ENCODE measurements at places on chromosomes 2 and 18.

DNA sequence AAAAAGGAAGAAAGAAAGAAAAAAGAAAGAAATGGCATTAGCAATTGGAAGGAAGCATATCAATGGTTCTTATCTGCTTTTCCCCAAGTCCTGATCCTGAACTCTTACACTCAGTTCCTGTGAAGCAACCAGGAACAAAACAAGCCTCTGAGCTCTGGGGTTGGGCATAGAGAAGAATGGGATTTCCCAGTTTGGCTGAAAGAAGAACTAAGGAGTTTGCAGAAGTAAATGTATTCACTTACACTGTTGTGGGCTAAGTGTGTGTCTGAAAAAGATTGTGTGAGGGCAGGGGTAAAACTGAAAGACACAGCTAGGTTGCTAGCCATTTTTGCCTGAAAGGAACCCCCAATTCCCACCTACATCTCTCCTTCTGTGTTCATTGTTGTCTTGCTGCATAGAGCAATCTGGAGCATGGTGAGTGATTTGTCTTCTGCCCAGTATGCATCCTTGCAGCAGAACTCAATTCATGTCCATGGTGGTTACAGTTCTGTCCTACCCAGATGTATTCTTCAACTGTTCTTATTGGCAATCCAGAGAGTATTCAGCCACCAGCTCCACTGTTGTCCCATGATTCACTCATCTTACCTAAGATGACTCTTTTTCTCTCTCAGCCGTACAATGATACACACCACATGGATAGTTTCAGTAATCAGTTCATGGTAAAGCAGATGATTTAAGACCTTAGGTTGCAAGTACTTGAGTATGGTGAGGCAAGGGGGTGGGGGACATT is 348.7 kb downstream of the ARHGAP15 start:
- no peak for DNase-seq

- no peak for DNase-seq
Observed at GRCh38 chr18:1053331-1054315, 149.0 kb downstream of the ADCYAP1 start.

DNA sequence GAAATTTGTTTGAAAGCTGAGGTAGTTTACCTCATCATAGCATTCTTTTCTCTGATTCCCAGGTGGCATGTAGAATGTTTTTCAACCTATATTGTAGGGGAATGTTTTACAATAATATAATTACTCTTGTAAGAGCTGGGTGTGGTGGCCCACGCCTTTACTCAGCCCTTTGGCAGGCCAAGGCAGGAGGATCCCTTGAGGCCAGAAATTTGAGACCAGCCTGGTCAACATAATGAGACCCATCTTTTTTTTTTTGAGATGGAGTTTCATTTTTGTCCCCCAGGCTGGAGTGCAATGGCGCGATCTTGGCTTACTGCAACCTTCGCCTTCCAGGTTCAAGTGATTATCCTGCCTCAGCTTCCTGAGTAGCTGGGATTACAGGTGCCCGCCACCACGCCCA is 3.6 kb downstream of the USP39 start:
- no peak for DNase-seq

DNA sequence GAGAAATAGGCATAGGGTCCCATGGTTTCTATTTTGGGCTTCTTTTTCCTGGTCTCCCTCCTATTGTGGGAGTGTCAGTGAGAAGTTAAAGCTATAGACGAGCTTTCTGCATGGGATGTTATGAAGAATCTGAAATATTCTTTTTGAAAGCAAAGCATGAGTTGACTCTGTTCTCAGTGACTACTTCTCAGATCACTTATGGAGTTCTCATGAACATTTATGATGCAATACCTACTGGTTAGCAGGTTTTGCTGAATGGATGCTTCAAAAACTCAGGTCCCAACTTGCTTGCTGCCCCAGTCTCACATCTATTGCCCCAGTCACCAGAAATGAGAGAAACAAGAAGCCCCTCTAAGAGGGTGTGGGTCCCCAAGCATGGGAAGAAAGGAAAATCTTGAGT is 365.0 kb downstream of the HRH4 start:
- no peak for DNase-seq

DNA sequence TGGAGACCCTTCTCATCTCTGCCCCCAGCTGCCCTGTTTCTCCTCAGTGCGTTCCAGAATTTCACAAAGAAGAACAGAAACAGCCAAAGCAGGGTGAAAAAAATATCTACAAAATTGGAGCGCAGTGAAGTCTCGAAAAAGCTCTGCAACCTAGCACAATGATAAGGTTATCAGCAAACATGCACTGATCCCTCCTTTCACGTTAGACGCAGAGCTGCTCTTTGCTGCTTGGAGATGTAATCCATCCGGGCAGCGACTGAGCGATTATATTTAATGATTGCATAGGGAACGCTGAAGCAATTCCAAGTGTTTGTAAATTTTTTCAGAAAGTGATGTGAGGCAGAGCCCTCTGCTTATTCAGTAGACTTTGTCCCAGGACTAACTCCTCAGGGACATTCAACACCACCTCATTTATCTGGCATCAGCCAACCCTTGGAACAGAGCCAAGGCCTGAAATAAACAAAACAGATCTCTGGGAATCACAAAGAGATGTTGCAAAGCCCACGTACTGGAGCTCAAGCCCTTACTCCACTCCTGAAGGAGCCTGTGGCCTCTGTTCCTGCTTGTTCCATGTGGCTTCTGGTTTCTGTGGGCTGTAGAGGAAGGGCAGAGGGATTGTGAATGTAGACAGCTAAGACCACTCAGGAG is 172.6 kb upstream of the BCL2L11 start:
- no peak for DNase-seq
